ENCODE measurements at places on chromosomes 5 and 9. TPM values are rescaled to one million over a fixed set of nuclear protein-coding genes. Genes with fewer than 3 reads are reported as not detected.

DNA sequence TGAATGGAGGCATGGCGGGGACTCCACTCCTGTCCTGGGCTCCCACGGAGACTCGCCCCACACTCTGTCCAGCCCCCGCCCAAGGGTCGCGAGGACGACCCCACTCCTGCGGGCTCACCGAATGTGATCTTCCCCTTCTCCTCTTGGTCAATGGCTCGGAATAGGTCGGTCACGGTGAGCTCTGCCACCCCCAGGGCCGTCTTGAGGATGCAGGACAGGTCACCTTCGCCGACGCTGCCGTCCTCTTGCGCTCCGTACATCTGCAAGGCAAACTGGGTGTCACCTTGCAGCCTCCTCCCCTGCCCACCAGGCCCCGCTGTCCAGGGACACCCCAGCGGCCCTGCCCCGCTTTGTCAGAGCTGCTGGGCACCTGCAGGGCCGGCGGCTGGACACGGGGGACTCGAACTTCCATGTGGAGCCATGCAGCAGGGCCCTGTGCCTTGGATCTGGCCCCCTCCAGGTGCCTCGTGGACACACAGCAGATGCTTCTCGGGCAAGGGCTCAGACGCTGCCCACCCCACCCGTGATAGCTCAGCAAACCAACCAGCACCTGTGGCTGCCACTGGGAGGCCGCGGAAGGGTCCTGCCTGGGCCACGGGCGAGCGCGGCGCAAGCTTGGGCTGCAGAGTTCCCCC, 21.5 kb upstream of the SLC6A3 start:
- DNase-seq, result no peak

Gene GZMA
- polyA plus RNA-seq, result 2,482 TPM

- no peak for DNase-seq
Observed at GRCh38 chr9:37676411-37676830, 25.7 kb downstream of the FRMPD1 start.

Gene C5orf52
- not detected for polyA plus RNA-seq

DNA sequence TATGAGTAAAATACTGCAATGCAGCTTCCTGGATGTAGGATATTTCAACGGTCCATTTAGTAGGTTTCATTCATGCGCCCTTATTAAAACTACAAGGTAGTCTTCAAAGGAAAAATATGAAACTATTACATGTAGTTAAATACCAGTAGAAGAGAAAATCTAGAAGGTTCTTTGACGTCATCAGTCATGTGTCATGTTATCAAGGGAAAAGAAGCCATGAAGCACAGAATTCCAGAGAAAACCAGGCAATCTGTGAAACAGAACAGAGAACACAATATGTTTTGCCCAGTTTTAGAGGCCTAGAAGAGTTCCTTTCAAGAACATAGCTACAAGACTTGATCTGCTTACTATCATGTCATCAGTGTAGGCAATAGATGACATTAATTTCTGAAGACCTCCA, 38.4 kb downstream of the BNC2 start:
- DNase-seq, result no peak

- DNase-seq, result no peak
Observed at GRCh38 chr9:86575137-86575536, 220.9 kb upstream of the TUT7 start.
